ENCODE measurements at places on chromosomes 12 and 14.

DNA sequence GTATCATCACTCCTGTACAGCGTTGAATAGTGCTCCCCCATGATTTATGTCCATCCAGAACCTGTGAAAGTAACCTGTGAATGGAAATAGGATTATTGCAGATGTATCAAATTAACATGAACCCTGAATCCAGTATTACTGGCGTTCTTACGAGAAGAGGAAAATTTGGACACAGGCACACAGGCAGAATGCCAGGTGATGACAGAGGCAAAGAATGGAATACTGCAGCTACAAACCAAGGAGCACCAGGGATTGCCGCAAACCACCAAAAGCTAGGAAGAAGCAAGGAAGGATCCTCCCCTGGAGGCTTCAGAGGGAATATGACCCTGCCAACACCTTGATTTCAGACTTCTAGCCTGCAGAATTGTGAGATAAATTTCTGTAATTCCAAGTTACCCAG lies 113.5 kb upstream of the EGLN3 start:
- no peak for DNase-seq

GRCh38 chr14:38389681-38390080 lies 133.8 kb upstream of the CLEC14A start:
- no peak for DNase-seq

DNA sequence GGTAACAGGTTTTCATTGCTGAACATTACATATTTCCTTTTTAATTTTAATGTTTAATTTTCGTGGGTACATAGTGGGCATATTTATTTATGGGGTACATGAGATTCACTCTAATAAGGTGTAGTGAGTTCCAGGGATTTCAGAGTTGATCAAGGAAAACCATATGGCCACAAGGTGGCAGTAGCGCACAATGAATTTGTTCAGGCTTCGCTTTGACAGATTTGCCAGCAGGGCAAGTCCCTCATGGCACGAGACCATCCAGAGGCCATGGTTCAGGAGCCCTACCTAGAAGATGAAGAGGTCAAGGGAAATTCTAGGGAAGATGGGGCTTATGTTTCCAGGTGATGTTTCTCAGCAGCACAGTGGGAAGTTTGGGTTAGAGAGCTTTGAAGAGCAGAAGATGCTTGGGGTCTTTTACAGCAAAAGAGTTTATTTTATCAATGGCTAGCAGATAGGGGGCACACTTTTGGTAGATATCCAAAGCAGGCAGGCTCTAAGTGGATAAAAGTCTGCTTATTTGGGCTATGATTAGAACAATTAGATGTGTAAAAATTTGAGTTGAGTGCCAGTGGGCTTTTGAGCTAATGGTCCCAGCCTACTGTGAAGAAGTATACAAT lies 1004.4 kb downstream of the AACS start:
- no peak for DNase-seq

GRCh38 chr12:129610601-129611120 lies 293.2 kb downstream of the TMEM132D start:
- no peak for DNase-seq

DNA sequence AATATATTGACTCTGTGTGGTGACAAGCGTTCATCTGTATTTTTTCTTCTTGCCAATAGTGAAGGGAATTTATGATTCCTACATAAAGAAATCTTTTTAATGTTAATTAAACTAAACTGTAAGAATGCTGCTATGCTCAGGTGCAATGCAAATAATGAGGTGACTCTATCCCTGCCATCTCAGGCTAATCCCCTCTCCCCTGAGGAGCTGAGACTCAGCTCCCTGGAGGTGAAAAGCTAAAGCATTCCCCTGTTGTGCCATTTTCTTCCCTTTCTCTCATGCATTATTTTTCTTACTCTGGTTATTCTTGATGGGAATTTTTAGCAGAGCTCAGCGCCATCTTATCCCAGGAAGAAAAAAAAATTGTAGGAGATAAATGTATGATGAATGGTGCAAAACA lies 113.9 kb upstream of the FGD4 start:
- DNase-seq, result no peak

Measured in stimulated activated naive CD4-positive, alpha-beta T cell (primary cell).